GF-D8 (cell line): ENCODE measurements at places on chromosomes 5 and 9.

GRCh38 chr5:112203229-112203628, 215.8 kb downstream of the EPB41L4A start:
- no peak for DNase-seq

- DNase-seq, result no peak
Measured at GRCh38 chr5:129820-130219, 37.9 kb downstream of the PLEKHG4B start.

DNA sequence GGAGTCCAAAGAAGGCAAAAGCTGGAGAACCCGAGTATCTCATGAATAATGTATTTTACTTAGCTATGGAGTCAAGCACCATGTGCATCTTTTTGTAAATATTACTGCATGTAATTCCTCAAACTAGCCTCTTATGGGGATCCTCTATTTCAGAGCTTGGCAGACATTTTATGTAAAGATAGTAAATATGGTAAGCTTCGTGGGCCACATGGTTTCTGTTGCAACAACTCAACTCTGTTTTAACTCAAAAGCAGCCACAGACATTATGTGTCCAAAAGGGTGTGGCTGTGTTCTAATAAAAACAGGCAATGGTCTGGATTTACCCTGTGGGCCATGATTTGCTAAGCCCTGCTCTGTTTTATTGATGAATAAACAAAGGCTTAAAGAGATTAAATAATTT, 17.3 kb downstream of the DAPK1 start:
- DNase-seq, result no peak

- peak; percentile 9 for DNase-seq
Measured at GRCh38 chr5:139690064-139690802, 42.1 kb downstream of the CXXC5 start.

GRCh38 chr5:71454913-71455312, 538 bp upstream of the BDP1 start:
- DNase-seq, result no peak

- no peak for DNase-seq
Measured at GRCh38 chr9:93644397-93645088, 68.2 kb downstream of the PHF2 start.

DNA sequence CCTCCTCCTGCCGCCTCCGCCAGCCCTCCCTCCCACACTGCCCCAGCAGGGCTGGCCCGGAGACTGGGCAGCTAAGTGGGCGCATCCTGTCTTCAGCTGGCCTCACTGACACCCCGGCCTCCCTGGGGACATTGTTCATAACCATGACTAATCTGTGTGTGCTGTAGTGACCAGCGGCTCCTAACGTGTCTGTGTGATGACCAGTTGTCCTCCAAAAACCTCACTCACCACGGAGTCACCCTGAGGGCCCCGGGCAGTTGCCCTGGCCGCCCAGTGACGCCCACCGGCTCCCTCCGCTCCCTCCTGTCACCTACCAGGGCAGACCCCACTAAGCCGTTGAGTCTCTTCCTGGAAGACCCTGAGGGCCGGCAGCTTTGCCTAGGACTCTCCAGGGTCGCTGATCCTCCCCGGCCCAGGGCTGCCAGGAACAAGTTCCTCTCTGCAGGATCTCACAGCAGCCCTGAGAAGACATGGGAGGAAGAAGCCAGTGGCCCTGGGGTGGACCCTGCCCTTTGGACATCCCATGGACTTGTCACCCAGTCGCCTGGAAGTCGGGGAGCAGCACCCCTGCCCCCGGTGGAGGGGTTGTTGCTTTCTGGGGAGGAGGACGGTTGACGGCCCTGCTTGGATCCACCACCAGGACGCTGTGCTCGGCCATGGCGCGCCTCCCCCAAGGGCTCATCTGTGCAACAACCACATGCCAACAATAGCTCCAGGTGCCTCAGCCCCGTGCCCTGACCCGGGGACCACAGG, 110.2 kb upstream of the LMX1B start:
- DNase-seq, result no peak

GRCh38 chr5:65816729-65817128, 94.7 kb downstream of the NLN start:
- no peak for DNase-seq

GRCh38 chr9:126116351-126117157, 210.1 kb upstream of the MVB12B start:
- DNase-seq, result no peak

GRCh38 chr5:102971676-102972293, 148.2 kb downstream of the GIN1 start:
- no peak for DNase-seq

GRCh38 chr9:126925876-126926275, 11.3 kb downstream of the RALGPS1 start:
- no peak for DNase-seq

- no peak for DNase-seq
Measured at GRCh38 chr5:3362606-3362910, 233.1 kb upstream of the IRX1 start.

- DNase-seq, result no peak
Measured at GRCh38 chr5:13809921-13810320, 134.6 kb downstream of the DNAH5 start.

GRCh38 chr9:135196474-135196873, 109.0 kb downstream of the OLFM1 start:
- no peak for DNase-seq

- no peak for DNase-seq
Measured at GRCh38 chr5:124740071-124740470, 6.4 kb downstream of the ZNF608 start.

GRCh38 chr9:128117613-128118471, 9.7 kb downstream of the PTGES2 start:
- peak; percentile 36 for DNase-seq

GRCh38 chr5:7881091-7881490, 12.1 kb downstream of the MTRR start:
- DNase-seq, result no peak

DNA sequence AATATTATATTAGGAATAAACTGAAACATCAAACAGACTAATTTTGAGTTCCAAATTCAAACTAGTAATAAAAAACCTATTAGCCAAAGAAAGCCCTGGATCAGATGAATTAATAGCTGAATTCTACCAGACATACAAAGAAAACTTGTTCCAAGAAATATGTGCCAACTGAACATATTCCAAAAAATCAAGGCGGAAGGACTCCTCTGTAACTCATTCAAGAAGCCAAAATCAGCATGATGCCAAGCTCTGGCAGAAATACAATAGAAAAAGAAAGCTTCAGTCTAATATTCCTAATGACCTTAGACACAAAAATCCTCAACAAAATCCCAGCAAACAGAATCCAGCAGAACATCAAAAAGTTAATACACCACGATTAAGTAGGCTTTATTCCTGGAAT, 619.1 kb upstream of the COX7C start:
- no peak for DNase-seq

GRCh38 chr9:129814432-129815223, 9.3 kb downstream of the TOR1A start:
- DNase-seq, result no peak

GRCh38 chr9:20317701-20318100, 304.6 kb downstream of the MLLT3 start:
- no peak for DNase-seq

GRCh38 chr9:22374051-22374450, 72.6 kb upstream of the DMRTA1 start:
- DNase-seq, result no peak

DNA sequence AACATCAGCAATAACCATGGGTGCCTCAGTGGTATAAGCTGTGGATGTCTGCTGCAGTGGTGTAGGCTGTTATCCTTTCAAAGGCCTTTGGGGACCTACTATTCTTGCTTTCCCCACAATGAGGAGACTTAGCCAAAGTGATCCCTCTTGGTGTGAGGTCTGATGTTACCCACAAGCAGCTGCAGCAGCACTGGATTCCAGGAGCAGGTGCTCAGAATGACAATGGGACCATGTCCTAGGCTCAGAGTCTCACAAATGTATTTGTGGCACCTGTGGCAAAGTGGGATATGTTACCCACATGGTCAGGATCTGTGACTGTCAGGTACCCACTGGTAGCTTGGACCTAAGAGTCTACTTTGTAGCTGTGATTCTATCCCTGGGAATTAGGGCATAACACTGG, 70.4 kb downstream of the RNF130 start:
- DNase-seq, result no peak

GRCh38 chr5:56986626-56986947, 34.7 kb upstream of the MIER3 start:
- DNase-seq, result no peak

DNA sequence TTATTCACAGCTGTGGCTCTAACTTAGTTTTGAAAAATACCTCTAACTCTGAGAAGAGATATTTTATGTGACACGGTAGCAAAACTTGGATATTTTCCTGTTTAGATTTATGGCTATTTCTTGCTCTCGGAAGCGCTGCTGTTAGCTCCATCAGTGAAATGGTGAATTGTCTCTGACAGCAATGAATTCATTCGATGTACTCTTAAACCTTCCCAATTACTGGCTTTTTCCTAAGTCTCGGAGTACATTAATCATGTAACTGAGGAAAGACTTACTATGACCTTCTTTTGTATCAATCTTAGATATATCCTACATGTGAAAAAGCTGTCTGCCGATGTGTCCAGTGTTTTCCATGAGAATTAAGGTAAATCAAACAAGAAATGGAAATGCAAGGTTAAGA, 613.0 kb downstream of the KIF4B start:
- DNase-seq, result no peak
